NCI-H748 treated with DMSO at 0.1 percent for 48 hours (cell line): ENCODE measurements at places on chromosomes 13 and 19.
A peak's percentile ranks its signal among the peaks of the same experiment; 100 is the strongest.

DNA sequence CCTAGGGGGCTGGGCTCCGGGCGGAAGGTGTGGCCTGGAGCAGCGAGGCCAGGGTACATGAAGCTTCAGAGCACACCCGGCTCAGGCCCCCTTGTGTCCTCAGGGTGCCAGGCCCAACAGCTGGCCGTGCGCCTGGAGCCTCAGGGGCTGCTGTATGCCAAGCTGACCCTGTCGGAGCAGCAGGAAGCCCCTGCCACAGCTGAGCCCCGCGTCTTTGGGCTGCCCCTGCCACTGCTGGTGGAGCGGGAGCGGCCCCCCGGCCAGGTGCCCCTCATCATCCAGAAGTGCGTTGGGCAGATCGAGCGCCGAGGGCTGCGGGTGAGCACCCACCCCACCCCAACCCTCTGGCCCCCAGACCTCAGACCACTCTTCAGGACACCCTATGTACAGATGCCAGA is 3.2 kb downstream of the SYDE1 start:
- no peak for DNase-seq

GRCh38 chr13:87777387-87777786 is 106.2 kb downstream of the SLITRK5 start:
- no peak for DNase-seq

GRCh38 chr19:14118165-14119051 is 846 bp upstream of the PRKACA start:
- DNase-seq, result no peak

- no peak for DNase-seq
These were observed 74.1 kb downstream of the ABCC4 start for GRCh38 chr13:95226932-95227695.

DNA sequence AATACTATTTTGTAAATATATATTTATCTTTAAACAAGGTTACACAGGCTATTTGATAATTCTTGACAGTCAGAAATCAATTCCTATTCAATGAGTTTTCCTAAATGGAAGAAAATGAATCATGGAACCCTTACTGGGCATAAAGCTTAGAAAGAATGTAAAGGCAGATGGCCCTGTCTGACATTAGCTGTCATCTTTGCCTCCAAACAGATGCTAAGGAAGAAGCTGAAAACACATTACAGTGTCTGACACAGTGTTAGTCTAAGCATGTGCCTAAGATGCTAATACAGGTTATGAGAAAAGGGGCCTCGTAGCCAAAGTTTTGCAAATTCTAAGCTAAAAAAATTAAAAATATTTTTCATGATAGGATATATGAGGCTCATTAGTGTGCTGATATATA is 112.8 kb downstream of the ITGBL1 start:
- DNase-seq, result no peak

DNA sequence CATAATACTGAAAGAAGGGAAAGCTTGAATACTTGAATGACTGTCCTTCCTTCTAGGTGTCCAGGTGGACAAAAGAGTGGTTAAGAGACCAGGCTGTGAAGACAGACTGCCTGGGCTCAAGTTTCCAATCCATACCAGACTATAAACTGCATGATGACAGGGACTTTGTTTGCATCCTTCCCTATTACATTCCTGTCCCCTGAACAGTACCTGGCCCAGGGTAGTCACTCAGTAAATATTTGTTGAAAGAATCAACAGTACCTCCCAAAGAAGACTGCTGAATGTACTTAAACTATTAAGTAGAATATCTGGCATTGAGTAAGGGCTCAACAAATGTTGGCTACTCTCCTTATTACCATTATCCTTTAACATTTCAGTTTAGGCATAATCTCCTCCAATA is 29.7 kb downstream of the MIPEP start:
- no peak for DNase-seq

DNA sequence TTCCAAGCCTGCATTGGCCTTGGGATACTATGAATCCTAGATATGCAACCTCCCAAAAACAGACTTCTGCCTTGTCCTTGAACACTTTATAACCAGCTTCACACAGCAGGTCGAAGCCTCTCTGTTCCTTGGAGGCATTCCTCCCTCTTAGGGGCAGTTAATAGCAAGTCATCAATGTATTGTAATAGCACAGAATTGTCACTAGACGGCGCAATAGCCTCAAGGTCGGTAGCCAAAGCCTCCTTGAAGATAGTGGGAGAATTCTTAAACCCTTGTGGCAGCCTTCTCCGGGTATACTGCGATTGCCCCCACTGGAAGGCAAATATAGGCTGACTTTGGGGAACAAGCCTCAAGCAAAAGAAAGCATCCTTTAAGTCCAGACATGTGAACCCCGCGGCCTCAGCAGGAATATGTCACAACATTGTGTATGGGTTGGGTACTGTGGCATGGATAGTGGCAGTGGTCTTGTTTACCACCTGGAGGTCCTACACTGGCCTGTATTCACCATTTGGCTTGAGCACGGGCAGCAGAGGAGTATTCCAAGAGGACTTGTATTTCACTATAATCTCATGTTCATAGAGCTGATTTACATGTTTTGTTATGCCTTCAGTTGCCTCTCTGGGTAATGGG is 61.1 kb downstream of the ZNF431 start:
- peak; percentile 16 for DNase-seq

GRCh38 chr19:4357095-4357797 is 13.9 kb downstream of the MPND start:
- DNase-seq, result no peak

DNA sequence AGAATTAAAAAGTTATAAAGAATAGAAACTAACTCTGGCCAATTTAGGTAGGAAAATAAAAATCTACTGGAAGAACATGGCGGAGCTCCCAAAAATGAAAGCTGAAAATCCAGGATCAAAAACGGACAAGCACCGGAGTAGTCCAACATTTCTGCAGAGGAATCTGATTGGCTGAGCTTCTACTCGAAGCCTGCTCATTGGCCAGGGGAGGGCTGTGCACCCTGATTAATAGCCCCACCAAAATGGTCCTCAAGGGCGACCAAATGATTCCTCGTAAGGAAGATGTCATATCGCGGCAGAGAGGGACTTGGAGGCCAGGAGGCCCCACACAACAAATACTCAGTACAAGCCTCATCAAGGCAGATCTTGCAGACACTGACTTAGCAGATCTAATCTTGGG is 900.7 kb downstream of the UQCRFS1 start:
- DNase-seq, result no peak

DNA sequence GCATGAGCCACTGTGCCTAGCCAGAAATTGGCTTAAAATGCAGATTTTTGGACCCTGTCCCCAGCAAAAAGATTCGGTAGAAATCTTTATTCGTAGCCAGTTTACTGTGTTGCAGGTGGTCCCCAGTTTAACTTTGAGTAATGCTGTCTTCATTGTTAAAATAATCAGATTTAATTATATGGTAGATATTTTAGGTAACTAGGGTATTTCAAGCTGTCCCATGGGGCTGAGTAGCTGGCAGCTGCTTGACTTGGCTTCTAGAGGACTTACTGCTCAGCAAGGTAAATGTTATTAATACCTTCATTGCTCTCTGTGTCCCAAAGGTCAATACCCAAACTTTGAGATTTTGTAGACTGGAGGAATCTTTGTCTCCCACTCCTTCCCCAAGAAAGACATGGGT is 21.1 kb downstream of the LSM14A start:
- DNase-seq, result no peak

DNA sequence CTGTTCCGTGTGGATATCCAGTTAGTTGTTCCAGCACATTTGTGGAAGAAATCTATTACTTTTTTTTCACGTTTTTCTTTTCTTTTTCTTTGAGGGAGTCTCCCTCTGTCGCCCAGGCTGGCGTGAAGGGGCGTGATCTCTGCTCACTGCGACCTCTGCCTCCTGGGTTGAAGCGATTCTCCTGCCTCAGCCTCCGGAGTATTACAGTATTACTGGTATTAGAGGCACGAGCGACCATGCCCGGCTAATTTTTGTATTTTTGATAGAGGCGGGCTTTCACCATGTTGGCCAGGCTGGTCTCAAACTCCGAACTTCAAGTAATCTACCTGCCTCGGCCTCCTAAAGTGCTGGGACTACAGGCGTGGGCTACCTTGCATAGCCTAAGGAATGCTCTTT is 43.6 kb downstream of the ZNF611 start:
- DNase-seq, result no peak

DNA sequence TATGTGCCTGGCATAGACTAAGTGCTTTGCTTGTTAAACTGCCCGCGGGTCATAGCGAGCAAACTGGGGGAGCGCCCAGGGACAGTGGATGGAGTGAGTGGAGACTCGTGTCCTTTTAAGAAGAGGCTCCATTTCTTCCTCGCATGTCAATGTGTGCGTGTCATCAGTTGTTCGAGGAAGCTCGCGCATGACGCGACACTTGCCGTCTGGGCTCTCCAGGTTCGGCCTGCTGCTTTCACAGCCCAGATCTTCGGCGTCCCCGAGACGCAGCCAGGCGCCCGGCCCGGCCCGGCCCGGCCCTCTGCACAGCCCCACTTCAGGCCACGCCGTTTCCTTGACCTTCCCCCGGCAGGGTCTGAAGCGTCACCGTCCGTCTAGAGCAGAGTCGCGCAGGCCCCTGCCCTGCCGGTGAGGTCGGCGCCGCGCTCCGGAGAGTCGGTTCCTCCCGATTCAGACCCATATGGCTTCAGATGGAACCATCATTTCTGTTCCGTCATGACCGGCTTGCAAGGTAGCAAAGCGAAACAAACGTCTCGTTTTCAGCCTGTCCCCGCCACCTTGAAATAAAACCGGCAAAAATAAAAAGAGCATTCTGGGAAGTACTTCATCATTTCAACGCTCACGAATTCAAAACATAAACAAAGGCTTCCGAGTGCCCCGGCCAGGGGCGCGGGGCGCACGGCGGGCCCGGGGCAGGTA is 599 bp upstream of the ARHGEF7 start:
- no peak for DNase-seq

- no peak for DNase-seq
These were observed 7.4 kb upstream of the PGLS start for GRCh38 chr19:17504030-17504429.

GRCh38 chr13:51768378-51768921 is 35.5 kb downstream of the DHRS12 start:
- no peak for DNase-seq

- no peak for DNase-seq
These were observed 166.4 kb downstream of the DCLK1 start for GRCh38 chr13:35964863-35965180.

GRCh38 chr19:12314553-12314952 is 18.9 kb downstream of the ZNF563 start:
- DNase-seq, result no peak

GRCh38 chr19:871446-872265 is 12.2 kb downstream of the CFD start:
- no peak for DNase-seq

DNA sequence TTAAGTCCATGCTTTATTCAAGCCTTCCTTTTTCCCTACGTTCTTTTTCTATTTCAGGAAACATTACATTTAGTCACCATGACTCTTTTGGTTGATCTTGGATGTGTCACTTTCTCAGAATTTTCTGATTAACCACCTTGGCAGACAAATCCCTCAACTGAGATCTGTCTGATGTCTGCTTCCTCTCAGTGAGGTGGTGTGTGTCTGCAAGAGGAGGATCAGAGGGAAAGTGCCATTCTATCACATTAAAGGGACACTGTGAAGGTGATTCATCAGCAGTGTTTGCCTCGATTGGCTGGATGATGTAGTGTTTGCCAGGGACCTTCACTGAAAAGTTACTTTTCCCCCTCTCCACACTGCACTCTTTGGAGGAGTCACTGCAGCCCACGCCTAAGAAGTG is 3.0 kb upstream of the CCNP start:
- DNase-seq, result no peak
